ENCODE measurements at places on chromosomes 4 and X.

GRCh38 chrX:134803551-134804183 is 145.4 kb upstream of the PLAC1 start:
- no peak for DNase-seq

DNA sequence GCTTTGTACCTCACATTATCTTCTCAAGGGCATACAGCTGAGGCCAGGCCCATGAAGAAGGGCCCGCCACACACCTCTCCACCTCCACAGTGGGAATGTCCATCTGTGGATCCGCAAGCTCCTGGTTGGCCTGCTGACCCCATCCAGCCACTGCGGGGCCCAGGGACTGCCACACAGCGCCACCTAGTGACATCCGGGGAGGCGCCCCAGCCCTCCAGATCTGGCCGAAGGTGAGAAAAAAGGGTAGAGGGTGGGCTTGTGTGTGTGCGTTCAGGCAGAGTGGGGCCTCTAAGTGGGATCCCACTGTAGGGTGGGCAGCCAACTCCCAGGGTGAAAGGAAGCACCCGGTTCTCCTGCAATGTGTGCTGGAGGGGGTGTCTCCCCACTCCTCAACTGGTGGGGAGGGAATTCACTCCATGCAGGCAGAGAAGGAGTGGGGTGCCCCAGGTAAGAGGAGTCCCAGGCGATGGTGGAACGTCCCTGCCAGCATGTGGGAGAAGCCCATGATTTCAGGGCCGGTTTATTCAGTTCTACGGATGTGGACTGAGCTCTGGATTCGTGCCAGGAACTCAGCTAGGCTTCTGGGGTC is 117.3 kb downstream of the ENPP6 start:
- no peak for DNase-seq

DNA sequence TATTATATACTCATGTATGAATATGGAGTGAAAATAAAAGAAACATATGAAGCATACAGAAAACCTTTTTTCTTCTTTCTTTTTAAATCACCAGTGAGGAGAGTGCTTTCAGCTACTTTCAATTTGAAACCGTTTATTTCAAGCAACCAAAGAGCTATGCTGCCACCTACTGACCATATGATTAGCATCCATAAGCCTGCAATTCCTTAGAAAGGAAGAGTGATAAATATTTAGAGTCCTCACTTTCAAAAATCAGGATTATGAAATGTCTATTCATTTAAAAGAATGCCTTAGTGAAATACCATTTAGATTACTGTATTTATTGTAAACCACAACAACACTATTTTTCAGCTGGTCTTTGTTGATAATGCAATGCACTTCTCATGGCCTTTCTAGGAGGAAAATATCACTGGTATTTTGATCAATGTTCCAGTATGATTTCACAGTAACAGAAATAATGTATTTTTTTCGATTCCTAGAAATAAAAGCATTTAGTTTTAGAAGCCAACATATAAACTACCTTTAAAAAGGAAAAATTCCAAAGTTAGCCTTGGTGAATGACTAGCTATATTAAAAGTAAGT is 667.6 kb downstream of the PCDH18 start:
- DNase-seq, result no peak

GRCh38 chrX:119503484-119503861 is 35.2 kb downstream of the SLC25A5 start:
- DNase-seq, result peak; percentile 24

GRCh38 chr4:6568148-6568547 is 6.8 kb upstream of the MAN2B2 start:
- no peak for DNase-seq

GRCh38 chr4:37964734-37965457 is 4.7 kb downstream of the PTTG2 start:
- DNase-seq, result no peak

DNA sequence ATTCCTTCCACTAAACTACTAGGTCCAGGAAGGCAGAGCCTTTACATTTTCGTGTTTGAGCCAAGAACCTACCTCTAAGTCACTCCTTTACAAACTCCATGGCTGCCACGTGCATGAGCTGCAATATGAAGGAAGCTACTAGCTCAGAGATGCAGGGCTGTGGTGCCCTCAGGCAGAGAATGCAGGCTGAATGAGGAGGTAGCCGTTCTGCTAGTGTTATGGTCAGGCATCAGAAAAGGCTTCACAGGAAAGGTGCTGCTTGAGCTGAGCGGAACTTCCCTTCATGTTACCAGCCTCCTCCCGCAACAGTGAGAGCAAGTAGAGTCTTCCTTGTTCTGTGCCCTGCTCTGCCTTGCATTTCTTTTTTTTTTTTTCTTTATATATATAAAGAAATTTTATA is 148.3 kb upstream of the PACRGL start:
- DNase-seq, result no peak

DNA sequence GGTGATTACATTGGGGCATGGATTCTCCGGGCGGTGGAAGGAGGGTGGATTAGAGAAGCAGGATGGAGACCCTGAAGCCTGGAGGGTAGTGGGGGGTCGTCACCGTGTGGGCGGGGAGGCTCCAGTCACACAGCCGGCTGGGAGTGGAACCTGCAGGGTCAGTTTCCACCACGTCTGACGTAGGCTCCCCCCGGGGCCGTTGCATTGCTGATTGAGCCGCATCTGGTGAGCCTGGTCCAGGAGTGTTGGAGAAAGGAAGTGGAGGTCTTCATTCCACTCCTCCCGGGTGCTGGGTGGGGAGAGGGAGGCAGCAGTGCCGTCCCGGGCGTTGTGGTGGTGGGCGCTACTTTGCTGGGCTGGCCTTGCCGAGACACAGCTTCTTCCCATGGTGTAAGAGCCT is 28.1 kb downstream of the TBC1D14 start:
- no peak for DNase-seq

GRCh38 chr4:40453912-40454311 is 118.8 kb downstream of the CHRNA9 start:
- no peak for DNase-seq

GRCh38 chr4:172497321-172497720 is 671.3 kb upstream of the GALNT7 start:
- DNase-seq, result no peak

- DNase-seq, result no peak
Measured at GRCh38 chr4:3054169-3054759, 20.1 kb downstream of the HTT-AS start.

- DNase-seq, result no peak
Measured at GRCh38 chrX:138771047-138771446, 59.5 kb upstream of the FGF13 start.

- no peak for DNase-seq
Measured at GRCh38 chrX:97740044-97740443, 856.3 kb downstream of the RPA4 start.

DNA sequence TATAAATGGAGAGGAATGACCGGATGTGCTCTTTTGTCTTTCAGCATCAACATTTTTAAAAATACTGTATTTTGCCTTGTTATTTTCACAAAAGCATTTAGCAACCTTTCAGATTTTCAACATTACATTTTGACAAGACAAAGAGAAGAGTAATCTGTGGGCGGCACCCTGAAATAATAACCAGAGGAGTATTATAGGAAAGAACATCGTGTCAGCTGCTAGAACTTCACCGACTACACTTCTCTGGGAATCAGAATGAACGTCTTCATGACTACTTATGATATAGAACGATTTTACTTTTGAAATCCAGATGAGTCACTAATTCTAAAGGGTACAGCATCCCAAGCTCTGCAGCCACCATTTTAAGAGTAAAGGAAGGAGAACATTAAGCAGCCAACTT is 531.5 kb upstream of the FRG1 start:
- DNase-seq, result no peak

- DNase-seq, result no peak
Measured at GRCh38 chr4:188714907-188715306, 575.7 kb downstream of the TRIML1 start.

GRCh38 chr4:169314906-169315305 is 44.1 kb upstream of the SH3RF1 start:
- DNase-seq, result peak; percentile 15

GRCh38 chrX:120791013-120791643 is 84.5 kb downstream of the CT47B1 start:
- peak; percentile 2 for DNase-seq

GRCh38 chr4:12712648-12713339 is 771.3 kb downstream of the RAB28 start:
- DNase-seq, result no peak

DNA sequence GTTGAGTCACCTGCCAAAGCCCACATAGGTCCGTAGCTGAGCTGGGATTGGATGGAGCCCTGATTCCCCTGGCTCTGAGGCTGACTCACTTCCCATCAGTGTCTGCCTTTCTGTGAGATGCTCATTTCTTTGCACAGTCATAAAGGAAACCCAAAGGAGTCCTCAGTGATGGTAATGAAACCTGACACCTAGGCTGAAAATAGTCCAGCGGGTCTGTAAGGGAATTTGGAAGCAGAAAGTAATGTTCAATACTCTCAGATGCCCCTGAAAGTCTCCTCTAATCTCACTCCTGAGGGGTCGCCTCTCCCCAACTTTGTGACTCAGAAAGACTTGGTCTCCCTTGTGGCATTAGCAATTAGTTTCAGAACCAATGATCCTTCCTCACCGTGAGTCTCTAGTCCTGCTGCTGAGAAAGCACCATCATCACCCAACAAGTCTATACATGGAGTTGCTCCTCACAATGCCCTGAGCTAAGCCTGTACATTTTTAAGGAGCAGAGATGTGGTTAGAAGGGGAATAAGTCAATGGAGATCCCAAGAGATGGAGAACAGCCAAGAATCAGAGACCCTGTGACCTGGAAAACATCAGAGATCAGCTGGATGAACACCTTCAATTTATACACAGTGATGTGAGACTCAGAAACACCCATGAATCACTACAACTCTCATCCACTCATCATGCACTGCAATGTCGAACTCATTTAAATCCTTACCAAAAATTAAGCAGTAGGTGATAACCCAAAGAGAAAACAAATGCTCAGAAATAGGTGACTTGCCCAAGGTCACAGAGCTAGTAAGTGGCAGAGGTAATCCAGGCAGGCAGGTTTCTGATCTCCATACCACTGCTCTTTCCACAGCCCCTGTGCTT is 219.0 kb upstream of the CPEB2 start:
- peak; percentile 86 for DNase-seq

- no peak for DNase-seq
Measured at GRCh38 chrX:24662352-24662751, 15.2 kb upstream of the PCYT1B start.
